ENCODE measurements at places on chromosomes 16 and 17. TPM values are rescaled to one million over a fixed set of nuclear protein-coding genes. Genes with fewer than 3 reads are reported as not detected.

GRCh38 chr17:79622776-79623175 is 11.9 kb upstream of the RBFOX3 start:
- no peak for DNase-seq

GRCh38 chr17:79801156-79802038 is 4.5 kb upstream of the CBX8 start:
- peak; percentile 55 for DNase-seq

- DNase-seq, result peak; percentile 84
These were observed 58.0 kb downstream of the ASIC2 start for GRCh38 chr17:33234930-33235685.

DNA sequence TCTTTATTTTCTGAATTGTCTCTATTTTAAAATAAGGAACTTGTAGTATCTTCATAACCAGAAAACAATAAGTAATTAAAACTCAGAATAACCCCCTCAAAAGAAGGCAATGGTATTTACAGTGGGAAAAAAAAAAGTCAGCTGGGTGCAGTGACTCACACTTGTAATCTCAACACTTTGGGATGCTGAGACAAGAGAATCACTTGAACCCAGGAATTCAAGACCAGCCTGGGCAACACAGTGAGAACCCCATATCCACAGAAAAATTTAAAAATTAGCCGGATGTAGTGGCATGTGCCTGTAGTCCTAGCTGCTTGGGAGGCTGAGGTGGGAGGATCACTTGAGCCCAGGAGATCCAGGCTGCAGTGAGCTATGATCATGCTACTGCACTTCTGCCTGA is 33.5 kb downstream of the ADAM11 start:
- peak; percentile 24 for DNase-seq

- DNase-seq, result no peak
These were observed 11.4 kb upstream of the C16orf87 start for GRCh38 chr16:46842192-46842895.

DNA sequence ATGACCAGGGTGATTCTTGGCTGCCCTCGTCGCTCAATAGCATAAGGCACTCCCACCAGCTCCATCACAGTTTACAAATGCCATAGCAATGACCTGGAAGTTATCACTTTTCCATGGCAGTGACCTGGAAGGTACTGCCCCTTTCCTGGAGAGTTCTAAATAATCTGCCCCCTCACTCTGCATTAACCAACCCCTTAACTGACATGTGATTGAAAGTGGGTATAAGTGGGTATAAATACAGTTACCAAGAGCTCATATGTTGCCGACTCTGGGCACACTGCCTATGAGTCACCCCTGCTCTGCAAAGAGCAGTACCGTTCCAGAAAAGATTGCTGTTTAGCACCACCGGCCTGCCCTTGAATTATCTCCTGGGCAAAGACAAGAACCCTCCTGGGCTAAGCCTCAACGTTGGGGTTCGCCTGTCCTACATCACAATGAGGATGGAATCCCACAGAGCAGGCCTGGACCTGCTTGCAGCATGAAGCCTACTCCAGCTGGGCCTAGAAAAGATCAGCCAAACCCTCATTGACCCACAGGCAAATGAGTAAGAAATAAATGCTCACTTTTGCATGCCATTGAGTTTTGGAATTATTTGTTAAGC is 95.2 kb upstream of the SEC14L1 start:
- peak; percentile 58 for DNase-seq

GRCh38 chr17:5128905-5129535 is 13.2 kb downstream of the USP6 start:
- no peak for DNase-seq

GRCh38 chr16:96935-97381 is 18.9 kb downstream of the MPG start:
- DNase-seq, result peak; percentile 77

DNA sequence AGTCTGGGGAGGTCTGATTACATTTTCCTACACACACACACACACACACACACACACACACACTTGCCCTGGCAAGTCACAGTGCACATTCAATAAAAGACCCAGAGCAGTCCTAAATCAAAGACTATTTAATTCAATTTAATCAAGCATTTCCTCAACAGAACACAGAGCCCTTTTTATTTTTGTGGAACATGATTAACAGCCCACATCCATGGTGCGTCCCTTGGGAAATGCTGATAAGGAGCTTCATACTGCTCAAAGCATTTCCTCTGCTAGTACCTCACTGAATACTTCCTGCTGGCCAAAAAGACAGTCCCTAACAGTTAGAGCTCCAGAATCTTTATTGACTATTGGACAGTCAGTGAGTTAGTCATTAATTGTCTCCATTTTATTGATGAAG is 43.1 kb upstream of the MYH10 start:
- DNase-seq, result peak; percentile 49

- DNase-seq, result no peak
These were observed 372.3 kb downstream of the SEC14L1 start for GRCh38 chr17:77513045-77513444.

DNA sequence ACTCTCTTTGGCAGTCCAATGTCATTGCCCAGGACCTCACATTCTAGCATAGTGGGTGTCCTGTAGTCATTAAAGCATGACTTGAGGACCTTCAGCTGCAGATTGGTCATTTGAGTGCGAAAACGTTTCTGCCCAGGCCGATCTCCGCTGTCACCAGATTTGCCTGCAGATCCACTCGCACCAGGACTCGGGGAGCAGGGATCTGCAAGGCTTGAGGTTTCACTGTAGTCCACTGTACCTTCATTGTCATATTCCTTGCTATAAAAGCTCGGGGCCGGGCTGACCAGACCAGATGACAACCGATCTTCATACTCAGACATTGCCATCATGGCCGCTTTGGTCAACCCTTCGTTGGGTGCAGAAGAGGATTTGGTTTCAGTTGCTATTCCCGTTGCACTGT is 254.2 kb downstream of the ZFHX3 start:
- no peak for DNase-seq

- peak; percentile 17 for DNase-seq
These were observed 491 bp downstream of the TRAP1 start for GRCh38 chr16:3716831-3717234.

DNA sequence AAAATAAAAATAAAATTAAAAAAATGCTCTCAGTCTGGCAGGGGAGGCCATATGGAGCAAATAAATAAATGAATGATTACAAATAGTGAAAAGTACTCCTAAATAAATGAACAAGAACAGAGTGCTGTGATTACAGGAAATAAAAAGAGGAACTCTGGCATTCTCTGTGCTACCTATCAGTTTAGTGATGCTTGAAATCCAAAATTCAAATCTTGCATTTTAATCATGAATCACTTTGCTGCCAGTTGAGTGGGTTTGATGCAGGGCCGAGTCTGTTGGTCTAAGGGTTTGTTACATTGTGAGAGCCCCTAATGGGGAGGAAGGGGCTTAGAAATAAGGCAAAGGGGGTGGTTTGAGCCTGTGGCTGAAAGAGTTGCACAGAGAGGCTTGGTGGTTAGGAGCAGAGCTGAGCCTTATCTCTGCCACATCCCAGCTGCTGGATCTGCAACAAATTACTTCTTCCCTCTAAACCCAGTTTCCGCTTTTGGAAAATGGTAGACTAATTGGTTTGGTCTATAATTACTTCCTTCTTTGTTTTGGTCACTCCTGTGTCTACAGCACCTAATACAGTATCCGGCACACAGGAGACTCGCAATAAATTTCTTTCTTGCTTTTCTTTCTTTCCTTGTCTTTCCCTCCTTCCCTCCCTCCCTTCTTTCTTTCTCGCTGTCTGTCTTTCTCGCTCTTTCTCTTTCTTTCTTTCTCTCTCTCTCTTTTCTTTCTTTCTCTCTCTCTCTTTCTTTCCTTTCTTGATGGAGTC is 6.3 kb upstream of the ABCC1 start:
- DNase-seq, result peak; percentile 26

DNA sequence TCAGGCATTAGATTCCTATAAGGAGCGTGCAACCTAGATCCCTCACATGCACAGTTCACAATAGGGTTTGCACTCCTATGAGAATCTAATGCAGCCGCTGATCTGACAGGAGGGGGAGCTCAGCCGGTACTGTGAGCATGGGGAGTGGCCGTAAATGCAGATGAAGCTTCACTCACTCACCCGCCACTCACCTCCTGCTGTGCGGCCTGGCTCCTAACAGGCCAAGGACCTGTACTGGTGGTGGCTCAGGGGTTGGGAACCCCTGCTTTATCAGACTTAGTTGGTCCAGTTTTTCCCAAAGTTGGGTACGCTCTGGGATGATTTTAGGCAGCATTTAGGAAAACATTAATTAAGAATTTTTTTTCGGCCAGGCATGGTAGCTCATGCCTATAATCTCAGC is 103.8 kb downstream of the MARF1 start:
- DNase-seq, result no peak

DNA sequence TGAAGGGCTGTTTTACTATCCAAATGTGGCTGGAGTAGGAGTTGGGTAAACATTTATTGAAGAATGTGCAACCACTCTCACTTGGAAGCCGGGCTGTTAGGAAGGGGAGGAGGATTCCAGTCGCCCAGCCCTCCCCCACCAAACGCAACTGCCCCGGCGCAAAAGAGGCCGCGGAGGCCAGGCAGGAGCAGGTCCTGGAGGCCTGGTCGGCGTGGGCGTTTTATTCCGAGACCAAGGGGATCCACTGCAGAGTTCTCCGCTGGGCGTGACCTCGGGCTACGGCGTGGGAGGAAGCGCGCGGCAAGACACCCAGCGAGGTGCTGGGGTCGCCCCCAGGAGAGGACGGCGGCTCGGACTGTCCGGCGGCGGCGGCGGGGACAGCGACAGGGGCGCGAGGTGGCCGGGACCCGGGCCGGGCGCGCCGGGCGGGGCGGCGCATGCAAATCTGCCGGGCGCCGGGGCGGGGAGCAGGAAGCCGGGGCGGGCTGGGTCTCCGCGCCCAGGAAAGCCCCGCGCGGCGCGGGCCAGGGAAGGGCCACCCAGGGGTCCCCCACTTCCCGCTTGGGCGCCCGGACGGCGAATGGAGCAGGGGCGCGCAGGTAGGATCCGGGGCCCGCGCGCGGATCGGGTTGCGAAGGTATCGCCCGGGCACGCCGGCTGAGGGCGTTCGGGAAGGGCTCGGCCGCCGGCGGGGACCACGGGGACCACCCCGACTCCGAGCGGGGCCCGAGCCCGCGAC is at the start of gene IL4R:
TSS of gene IL4R (plus strand) at position 553 of the 739 bp plus-strand sequence. CDS start 26,230 bp downstream, outside the sequence.
- peak; percentile 69 for DNase-seq

RASL10B gene
- 1.1 TPM for total RNA-seq

TMC5 gene
- not detected for total RNA-seq

CRAMP1 gene
- 4.7 TPM for total RNA-seq

MRPL10 gene
- total RNA-seq, result 30.4 TPM

PRSS33 gene
- total RNA-seq, result not detected

C1QTNF8 gene
- not detected for total RNA-seq

ACE gene
- total RNA-seq, result 0.72 TPM

All from RPMI7951 (cell line).